ENCODE measurements at places on chromosomes 2 and 18.

DNA sequence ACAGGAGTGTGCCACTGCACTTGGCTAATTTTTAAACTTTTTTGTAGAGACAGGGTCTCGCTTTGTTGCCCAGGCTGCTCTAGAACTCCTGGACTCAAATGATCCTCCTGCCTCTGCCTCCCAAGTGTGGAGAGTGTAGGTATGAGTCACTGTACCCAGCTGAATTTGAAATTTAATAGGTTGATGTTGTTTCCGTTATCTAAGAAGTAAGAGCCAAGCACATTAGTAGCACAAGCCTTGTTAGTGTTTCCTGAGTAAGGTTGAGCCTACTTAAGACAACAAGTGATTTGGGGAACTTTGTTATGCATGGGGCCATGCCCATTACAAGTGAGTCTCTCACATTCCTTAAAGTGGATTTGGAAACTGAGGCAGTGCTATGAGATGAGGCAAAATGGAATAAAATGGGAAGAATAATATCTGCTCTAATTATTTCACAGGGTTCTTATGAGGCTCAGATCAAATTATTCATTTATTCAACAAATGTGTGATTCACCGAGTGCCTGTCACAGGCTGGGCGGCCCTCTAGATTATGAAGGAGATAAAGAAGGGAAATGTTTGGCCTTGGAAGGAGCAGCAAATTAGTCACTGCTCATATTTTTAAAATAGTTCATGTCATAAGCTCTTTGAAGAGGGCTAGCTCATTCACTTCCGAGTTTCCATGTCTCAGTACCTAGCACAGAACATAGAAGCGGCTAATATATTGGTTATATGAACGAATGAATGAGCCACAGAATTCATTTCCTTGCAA, 217.2 kb downstream of the LDLRAD4 start:
- DNase-seq: no peak

DNA sequence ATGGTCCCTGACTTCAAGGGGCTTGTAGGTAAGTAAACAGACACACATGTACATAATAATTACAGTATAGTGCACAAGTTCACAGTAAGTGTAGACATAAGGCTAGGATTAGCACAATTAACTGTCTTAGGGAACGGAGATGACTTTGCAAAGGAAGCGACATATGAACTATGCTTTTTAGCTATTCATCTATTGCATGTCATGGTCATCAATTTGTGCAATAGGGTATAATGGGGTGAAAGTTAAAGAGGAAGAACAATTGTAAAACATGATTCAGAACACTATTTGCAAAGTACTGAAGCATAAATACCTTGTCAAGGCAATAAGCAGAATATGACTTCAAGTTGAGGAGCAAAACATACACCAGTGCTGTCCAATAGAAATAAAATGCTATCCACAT, 112.3 kb upstream of the SLC8A1 start:
- no peak for DNase-seq

GRCh38 chr2:189407281-189408209, 33.7 kb upstream of the WDR75 start:
- DNase-seq: no peak

- DNase-seq: no peak
These were observed 60.9 kb upstream of the NT5C1B start for GRCh38 chr2:18650221-18650620.

GRCh38 chr2:198452327-198452726, 647.9 kb downstream of the PLCL1 start:
- DNase-seq: no peak

GRCh38 chr2:126808929-126809328, 89.8 kb upstream of the TEX51 start:
- no peak for DNase-seq

DNA sequence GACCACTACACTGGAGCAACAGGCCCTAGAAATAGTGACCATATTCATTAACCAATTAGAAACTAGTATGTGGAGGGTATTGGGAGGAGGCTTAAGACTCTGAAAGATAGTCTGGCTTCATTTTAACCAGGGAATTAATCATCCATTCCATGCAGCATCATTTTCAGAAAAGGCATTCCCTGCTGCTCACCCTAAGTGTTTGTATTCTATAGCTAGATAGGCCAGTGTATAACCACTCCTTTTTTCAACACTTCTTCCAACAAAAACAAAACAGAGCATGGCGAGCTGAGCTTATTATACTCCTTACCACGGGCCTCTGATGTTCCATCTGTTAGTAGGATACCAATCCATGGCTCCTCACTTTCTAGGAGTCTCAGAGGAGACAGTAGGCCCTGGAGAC, 112.0 kb upstream of the PKDCC start:
- no peak for DNase-seq

- no peak for DNase-seq
These were observed 32.1 kb upstream of the SCG2 start for GRCh38 chr2:223634238-223634637.

- no peak for DNase-seq
These were observed 99.8 kb downstream of the SEPTIN10 start for GRCh38 chr2:109513749-109514588.

GRCh38 chr2:144343145-144343544, 176.8 kb downstream of the ZEB2 start:
- no peak for DNase-seq
